ENCODE measurements at places on chromosomes 6 and 20.

GRCh38 chr20:3227506-3227905 is 11.5 kb downstream of the SLC4A11 start:
- DNase-seq = no peak

DNA sequence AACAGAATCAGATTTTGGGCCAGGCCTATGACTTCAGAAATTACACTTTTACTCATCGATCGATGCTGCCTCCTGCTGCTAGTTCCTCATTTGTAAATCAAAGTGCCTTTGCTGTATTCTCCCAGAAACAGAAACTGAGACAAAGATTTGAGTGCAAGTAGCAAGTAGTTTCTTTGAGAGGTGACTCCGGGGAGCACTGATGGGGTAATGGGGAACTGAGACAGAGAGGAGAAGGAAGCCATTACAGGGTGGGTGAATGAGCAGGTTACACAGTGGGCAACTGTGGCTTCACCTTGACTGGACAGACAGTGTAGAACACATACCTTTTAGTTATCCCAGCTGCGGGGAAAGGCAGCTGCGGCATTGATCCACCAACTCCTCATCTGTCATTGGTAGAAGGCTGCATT is 9.7 kb upstream of the CD40 start:
- no peak for DNase-seq

GRCh38 chr6:6557504-6557839 is 31.0 kb upstream of the LY86 start:
- no peak for DNase-seq

DNA sequence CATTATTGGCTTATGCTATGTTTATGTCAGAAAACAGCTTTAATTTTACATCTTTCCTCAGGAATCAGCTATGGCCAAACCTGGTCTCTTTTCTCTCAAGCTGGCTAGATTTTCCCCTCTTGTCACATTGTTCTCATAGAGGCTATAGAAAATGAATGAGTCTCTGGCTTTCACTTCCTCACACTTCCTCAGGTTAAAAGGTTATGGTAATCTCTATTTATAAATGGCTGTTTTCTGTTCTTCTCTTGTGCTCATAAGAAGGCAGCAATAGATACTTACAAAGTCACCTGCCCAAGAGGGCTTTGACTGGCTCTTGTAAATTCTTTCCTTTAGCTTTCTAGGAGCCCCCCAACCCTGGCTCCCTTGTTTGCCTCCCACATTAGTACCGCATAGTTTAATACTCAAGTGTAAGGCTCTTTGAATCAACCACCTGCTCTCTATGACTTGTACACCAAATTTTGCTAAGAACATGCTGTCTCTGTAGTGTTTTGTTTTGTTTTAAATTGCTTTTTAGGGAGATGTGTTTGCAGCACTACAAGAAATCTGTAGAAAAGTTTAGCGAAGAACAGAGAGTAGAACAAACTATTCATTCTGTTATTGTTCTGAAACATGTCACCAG is 897.4 kb upstream of the CITED2 start:
- DNase-seq = no peak

DNA sequence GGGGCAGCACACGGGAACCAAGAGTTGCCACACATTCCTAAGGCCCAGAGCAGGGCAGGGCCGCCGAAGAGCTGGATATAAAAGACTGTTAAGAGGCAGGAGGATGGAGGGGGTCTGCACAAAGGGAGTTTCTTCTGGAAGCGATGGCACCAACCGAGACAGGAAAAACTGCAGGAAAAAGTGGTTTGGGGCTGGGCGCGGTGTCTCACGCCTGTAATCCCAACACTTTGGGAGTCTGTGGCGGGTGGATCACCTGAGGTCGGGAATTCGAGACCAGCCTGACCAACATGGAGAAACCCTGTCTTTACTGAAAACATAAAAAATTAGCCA is 41.8 kb downstream of the SSR1 start:
- no peak for DNase-seq

Measured in fibroblast of upper back skin (primary cell).